NCI-H1436 (cell line): ENCODE measurements at places on chromosomes 3 and 15.

DNA sequence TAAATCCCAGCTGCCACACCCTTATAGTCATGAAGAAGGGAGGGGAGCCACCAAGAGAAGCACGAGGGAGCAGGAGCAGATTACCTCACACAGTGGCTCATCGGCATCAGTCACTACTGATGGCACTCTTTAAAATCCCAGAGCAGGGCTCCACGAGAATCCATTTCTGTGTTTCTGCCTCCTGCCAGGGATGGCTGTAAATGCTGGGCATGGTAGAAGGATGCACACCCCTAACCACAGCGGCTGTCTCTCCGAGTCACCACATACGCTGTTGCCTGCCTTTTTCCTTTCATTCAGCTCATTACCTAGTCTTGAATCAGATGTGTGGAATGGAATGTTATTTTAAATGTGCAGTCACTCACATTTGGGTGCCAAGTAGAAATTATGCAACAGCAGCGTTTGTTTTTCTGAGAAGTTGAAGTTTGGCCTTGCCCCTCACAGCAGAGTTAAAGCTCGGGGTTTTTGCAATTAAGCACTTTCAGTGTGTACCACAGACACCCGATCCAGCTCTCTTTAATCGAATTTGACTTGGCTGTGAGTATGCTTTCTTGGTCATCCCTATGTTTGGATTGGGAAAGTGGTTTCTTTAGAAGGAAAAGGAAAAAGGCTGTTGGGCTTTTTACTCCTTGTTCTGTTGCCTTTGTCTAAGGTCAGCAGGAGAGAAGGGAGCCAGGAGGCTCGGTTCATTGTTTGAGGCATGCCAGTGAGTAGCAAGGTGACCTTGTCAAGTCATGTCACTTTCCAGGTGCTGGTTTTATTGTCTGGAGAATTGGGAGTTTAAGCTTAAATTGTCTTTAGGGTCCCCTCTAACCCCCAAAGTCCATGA lies 284.2 kb upstream of the TPM1 start:
- no peak for DNase-seq

DNA sequence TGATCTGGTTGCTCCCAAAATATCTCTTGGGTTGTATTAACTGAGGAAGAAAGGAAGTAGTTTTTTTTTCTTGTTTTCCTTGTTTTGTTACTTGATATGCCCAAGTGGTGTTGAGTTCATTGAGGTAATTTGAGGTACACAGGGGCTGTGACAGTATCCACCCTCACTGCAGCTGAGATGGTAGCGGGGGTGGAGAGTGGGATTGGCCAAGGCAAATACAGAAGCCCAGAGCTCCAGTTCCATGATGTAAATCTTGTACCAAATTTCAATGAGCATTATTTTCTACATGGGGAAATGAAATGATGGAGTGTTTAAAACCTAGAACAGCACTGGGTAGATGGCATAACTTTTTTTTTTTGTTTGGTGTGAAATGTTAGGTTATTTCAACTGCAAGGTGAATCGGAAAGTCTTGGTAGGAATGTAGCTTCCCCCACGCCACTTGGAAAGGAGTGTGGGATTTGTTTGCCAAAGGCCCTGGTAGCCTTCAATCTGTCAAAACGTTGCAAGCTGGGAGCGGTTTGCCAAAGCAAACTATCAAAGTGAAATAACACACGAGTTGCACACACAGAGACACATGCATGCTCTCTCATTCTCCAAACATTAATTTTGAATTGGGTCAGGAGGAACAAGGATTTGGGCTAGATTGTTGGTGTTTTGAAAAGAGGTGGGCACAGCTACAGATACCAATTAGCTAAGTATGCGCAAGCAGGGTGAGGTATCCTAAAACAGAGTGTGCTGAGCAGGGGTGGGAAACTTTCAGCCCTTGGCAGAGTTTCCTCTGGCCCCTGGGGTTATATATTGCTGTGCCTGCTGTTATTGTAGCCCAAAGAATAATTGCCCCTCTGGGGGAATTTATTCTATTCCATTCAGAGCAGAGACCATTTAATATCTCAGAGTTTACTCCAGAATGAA lies 34.6 kb downstream of the THSD4 start:
- DNase-seq: no peak

DNA sequence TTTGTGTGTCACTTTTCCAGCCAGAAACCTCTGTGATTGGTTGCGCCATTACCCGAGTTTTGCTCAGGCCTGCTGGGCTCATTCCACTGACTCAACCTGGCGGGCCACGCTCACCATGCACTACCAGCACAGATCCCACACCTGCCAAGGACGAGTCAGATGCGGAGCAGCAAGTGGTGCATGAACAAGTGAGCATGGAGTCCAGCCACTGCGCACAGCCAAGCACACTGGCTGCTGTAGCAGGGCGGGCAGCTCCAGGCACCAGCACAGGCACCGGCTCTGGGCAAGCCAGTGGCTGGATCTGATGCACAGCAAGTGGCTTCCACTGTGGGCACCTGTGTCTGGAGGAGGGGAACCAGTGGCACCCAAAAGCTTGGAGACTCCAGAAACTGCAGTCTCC lies 110.4 kb downstream of the CBLB start:
- DNase-seq: no peak

- DNase-seq: no peak
These were observed 89.3 kb downstream of the CHD2 start for GRCh38 chr15:92989470-92989869.

DNA sequence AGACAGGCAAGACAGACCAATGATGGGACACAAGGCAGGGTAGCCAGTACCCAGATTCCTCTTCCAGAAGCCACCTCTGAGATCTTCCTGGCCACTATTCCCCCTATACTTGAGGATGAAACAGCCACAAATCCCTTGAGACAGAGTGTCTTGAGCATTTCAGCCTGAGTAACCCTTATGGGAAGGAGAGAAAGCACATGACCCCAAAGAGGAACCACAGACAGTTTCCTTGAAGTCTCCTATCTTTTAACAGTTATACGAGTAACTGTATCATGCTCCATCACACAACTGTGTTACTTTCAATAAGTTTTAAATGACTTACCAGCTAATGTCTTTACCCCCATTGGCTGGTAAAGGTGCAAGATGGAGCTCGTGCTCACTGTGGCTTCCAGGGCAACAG lies 9.3 kb downstream of the VIPR1 start:
- no peak for DNase-seq
